ENCODE measurements at places on chromosomes 6 and 20.

DNA sequence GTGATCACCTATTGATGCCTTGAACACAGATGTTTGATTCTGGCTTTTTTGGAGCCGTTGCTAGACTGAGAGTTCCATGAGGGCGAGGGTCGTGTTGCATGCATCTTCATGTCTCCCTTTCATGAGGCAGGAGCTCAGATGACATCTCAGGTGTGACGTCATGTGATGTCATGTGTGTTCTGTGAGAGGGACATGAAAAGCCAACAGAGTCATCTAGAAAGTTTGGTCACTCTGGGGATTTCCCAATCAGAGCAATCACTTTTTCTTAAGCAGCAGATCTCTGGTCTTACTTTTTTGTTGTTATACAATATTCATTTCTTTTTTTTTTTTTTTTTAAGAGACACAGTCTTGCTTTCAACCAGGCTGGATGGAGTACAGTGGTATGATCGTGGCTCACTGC lies 411.8 kb downstream of the PREX1 start:
- no peak for DNase-seq

DNA sequence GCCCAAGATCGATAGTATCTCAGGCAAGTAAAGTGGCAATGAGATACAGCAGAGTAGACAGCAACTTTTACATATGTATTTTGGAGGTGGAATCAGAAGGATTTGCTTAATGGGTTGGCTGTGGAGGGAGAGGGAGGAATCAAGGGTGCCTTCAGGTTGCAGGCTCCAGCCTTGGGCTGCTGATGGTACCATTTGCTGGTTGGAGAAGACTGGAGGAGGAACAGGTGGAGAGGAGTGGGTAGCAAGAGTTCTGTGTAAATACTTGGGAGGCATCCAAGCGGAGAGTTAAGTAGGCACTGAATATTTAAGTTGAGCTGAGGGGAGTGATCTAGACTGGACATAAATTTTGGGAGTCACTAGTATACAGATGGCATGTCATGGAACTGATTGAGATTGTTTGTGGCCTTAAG lies 5.2 kb downstream of the BICRAL start:
- DNase-seq = peak; percentile 68

- peak; percentile 64 for DNase-seq
These were observed 7.5 kb downstream of the DIDO1 start for GRCh38 chr20:62918831-62919230.

- no peak for DNase-seq
These were observed at the start of gene SCRT2 for GRCh38 chr20:675453-676314. Gene SCRT2, minus strand, starts transcription at chr20:675802. Its CDS starts 201 bp downstream, at chr20:675601.

DNA sequence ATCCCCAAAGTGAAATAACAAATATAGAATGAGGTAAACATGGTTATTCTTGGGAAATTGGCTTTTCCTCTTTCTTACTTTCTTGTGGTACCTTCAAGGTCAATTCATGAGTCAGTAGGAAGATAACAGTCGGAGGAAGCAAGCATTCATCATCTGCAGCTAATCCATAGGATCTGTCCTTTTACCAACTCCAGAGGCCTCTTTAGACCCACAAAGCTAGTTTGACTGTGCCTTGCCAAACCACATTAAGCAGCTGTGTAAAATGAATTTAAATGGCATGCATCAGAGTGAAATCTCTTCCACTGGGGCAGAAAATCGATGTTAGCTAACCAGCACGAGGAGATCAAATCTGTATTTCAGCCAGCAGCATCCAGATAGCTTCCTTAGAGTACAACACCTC lies 171.3 kb downstream of the TMEM242 start:
- DNase-seq = no peak

DNA sequence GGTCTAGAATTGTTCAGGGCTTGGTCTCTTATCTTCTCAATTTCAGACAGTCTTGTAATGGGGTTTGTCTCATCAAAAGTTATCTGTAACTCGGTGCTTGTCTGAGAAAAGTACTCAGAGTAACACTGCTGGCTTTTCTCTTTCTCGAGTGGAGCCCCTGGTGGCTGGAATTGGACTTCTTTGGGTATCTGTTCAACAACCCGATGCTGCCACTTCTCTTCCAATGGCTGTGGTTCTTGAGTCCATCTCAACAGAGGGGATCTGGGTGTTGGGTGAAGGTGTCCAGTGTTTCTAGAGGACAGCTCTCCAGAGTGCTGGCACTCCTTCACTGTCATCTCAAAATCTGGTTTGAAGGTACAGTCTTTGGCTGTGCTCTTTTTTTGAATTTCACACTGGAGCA lies 24.6 kb downstream of the DST start:
- peak; percentile 52 for DNase-seq

DNA sequence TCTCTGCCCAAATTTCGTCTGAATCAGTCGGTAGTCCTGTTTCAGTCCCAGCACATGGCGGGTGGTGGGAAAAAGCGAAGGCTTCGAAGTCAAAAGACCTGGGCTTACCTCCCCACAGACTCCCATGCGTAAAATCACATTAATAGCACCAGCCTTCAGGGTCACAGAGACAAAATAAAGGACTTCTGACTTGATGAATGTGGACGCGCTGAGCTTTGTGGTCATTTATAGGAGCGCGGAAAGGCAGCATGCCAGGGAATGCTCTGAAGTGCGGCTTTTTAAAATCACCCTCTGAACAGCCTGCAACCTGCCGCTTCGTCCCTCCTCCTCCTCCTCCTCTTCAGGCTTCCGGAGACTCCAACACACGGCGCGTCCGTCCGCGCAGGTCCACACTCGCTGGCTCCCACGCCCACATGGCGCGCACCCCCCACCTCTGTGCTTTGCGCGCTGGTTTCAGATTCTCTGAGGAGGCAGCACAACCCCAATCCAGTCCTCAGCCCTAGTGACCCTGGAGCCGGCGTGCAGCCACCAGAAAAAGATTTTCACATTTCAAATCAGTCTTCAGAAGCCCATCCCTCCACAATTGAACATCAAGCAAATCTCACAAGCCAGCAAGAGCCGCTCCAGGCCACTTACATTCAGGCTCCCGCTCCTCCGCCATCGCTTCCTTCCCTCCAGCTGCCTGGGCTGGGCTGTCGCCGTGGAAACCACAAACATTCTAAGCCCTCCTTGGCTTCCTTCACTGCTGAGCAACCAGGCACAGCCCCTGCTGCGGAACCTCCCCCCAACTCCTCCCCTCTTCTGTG lies at the start of gene C6orf118:
C6orf118 (minus strand) TSS at position 680 of the 806 bp plus-strand sequence; CDS start at position 661, 19 bp downstream.
- DNase-seq = no peak

DNA sequence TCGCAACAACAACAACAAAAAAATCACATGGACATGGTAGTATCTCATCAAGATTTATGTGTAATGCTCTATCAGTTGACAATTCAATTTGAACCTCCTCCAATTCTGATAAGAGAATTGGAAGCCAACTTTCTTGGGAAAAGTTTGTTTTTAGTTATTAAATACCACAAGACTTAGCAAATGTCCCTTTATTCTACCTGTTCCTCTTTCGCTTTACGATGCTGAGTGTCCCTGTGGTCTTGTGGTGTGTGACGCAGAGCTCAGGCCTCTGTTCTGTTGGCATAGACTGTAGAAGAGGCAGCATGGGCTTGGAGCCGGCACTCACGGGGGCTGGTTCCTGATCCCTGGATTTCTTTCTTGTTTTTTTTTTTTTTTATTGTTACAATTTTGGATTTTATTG lies 76.7 kb downstream of the PSMB1 start:
- no peak for DNase-seq

- no peak for DNase-seq
These were observed 34.6 kb upstream of the PTGIS start for GRCh38 chr20:49602345-49603208.

GRCh38 chr6:132498638-132499037 lies 14.3 kb downstream of the STX7 start:
- peak; percentile 90 for DNase-seq

DNA sequence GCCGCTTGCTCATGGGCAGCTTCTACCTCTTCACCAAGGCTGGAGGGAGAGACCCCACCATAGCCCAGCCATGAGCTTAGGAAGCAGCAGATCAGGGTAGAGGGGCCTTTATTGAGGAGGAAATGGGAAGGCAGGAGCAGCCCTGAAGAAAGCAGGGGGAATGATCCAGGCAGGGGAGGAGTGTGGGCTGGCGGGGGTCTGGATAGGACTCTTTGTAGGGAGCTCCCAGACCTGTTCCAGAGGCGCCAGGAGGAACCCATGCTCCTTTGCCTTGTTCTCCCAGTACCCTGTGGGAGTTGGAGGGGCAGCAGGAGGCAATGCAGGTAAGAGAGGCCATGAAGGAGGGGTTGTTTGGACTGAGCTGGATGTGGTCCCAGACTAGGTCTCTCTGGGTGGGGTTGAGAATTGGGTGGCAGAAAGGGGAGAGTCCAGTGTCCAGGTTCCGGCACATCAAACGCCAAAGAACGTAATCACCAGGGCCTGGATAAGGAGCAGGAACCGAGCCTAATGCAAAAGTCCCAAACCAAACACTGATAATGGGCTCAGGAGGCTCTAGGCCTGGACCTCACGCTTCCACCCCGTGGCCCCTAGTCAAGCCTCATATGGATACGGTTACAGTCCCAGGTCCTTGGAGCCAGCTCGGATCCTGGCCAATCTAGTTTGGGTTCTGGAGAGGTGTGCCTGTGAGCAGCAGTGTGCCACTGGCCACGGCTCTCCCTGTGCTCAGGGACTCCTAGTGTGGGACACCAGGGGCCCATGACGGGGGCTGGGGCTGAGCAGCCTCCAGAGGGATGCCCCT lies 12.1 kb upstream of the PGC start:
- no peak for DNase-seq

DNA sequence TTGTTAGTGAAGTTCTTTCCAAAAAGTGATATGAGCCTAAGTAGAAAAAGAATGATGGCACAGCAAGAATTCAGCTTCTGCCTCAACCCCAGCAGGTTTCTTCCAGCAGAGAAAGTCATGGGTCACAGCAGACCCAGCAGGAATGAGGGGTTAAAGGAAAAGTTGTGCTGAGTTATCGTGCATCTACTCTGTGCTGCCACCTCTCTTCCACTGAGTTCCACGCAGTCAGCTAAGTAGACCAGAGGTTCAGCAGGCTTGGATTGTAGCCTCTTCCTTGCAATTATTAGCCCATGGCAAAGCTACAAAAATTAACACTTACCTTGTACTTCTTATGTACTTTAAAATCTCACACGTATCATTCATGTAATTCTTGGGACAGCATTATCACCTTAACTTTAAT lies 510.8 kb downstream of the PTPRT start:
- DNase-seq = peak; percentile 70

GRCh38 chr6:170250981-170251775 lies 39.7 kb downstream of the DLL1 start:
- DNase-seq = no peak

DNA sequence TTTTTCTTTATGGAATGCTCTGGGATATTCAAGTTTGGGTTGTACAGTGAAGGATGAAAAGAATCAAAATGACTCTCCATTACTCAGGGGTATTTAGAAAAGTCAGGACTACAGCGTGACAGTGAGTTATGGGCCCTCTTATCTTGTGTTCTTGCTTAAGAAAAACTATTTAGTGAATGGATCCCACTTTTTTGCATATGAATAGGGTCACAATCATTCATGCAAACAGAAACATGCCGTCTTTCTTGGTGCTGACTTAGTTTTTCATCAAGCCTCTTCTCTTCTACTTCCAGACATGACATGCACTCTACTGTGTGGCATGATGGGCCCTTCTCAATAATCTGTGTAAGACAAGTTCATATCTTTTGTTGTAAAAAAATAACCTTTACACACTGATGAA lies 488.4 kb upstream of the MMS22L start:
- no peak for DNase-seq
